Cardiac muscle cell (in vitro differentiated cells and primary cell): ENCODE measurements at places on chromosomes 7 and 10. TPM values are rescaled to one million over a fixed set of nuclear protein-coding genes. Genes with fewer than 3 reads are reported as not detected.

The PON1 gene
- 0.34 and 0.51 TPM in 2 replicates for polyA plus RNA-seq

The CYP17A1 gene
- not detected in 2 replicates for polyA plus RNA-seq

The PHYHIPL gene
- 0.81 and 1.1 TPM in 2 replicates for polyA plus RNA-seq

The SMKR1 gene
- polyA plus RNA-seq = 0.32 and 3.6 TPM in 2 replicates

The TDRD1 gene
- polyA plus RNA-seq = not detected in 2 replicates

The ZNF398 gene
- polyA plus RNA-seq = 8.0 and 9.6 TPM in 2 replicates

The PAPOLB gene
- polyA plus RNA-seq = not detected in 2 replicates

The PRSS1 gene
- not detected in 2 replicates for polyA plus RNA-seq

The BRAF gene
- polyA plus RNA-seq = 15.5 TPM in 2 replicates

The SRGN gene
- polyA plus RNA-seq = 0.62 TPM in 1 of 2 replicates, not detected in the other

The PRKAR2B gene
- 70.4 and 75.7 TPM in 2 replicates for polyA plus RNA-seq

The UBE2H gene
- polyA plus RNA-seq = 140 and 178 TPM in 2 replicates

The OR2A14 gene
- polyA plus RNA-seq = not detected in 2 replicates

The ANXA7 gene
- 64.5 and 73.9 TPM in 2 replicates for polyA plus RNA-seq

The CARD11 gene
- polyA plus RNA-seq = not detected in 2 replicates

The ZNF804B gene
- polyA plus RNA-seq = not detected in 2 replicates

The GNB2 gene
- 241 and 286 TPM in 2 replicates for polyA plus RNA-seq

The ELAPOR2 gene
- 50.6 and 70.7 TPM in 2 replicates for polyA plus RNA-seq

The NOBOX gene
- not detected in 2 replicates for polyA plus RNA-seq

The BMPER gene
- polyA plus RNA-seq = 53.6 and 95.3 TPM in 2 replicates

The HOXA3 gene
- polyA plus RNA-seq = 1.4 TPM in 2 replicates

The H2BK1 gene
- polyA plus RNA-seq = not detected in 2 replicates

DNA sequence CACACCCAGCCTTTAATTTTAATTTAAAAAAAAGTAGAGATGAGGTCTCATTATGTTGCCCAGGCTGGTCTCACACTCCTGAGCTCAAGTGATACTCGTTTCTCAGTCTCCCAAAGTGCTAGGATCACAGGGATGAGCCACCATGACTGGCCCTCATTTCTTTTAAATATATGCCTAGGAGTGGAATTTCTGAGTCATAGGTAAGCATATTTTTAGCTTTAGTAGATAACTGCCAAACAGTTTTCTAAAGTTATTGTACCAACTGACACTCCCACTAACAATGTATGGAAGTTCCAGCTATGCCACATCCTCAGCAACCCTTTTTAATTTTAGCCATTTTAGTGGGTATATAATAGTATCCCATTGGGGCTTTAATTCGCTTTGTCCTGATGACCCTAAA lies 13.8 kb upstream of the PPIF start:
- DNase-seq = no peak

DNA sequence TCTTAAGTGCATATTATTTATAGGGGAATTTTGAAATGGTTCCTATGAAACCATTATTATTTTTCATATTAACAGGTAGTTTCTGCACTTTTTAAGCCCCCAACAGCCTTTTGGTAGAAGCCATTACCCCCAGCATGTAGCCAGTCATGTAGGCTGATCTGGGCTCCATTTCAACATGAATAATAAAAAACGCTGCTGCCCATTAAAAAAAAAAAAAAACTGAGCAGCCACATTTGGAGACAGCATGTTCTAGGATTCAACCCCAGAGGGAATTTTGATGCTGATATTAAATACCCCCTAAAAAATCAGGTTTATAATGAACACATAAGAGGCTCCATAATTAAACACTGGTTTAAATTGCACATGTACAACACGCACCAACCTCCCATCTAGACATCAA lies 181.3 kb downstream of the RTKN2 start:
- DNase-seq = no peak

GRCh38 chr7:94679358-94679757 lies 23.4 kb upstream of the SGCE start:
- no peak for DNase-seq

- DNase-seq = no peak
These were observed 25.3 kb downstream of the CCDC6 start for GRCh38 chr10:59880971-59881510.

- no peak for DNase-seq
These were observed 2.2 kb downstream of the MRC1 start for GRCh38 chr10:17811146-17811865.

DNA sequence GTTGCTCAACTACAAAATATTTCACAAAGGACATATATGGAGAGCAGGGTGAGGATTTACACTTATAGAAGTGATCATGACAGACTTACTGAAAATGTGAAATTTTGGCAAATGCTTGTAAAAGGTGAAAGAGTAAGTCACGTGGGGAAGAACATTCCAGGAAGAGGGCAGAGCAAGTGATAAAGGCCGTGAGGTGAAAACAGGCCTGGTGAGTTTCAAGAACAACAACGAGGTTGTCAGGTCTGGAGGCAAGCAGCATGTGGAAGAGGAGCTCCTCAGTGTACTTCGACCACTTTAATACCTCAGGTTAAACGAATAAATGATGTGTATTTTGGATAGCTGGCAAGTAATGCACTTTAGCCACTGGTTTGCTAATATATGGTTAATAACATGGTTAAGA lies 706.7 kb downstream of the PCDH15 start:
- no peak for DNase-seq

- no peak for DNase-seq
These were observed 25.6 kb downstream of the RNF216 start for GRCh38 chr7:5755704-5756504.

- DNase-seq = no peak
These were observed 19.2 kb downstream of the SMNDC1 start for GRCh38 chr10:110285501-110285900.

GRCh38 chr7:149625947-149626392 lies 128.4 kb upstream of the ZNF746 start:
- no peak for DNase-seq

- no peak for DNase-seq
These were observed 22.7 kb downstream of the ARHGAP21 start for GRCh38 chr10:24700948-24701347.

DNA sequence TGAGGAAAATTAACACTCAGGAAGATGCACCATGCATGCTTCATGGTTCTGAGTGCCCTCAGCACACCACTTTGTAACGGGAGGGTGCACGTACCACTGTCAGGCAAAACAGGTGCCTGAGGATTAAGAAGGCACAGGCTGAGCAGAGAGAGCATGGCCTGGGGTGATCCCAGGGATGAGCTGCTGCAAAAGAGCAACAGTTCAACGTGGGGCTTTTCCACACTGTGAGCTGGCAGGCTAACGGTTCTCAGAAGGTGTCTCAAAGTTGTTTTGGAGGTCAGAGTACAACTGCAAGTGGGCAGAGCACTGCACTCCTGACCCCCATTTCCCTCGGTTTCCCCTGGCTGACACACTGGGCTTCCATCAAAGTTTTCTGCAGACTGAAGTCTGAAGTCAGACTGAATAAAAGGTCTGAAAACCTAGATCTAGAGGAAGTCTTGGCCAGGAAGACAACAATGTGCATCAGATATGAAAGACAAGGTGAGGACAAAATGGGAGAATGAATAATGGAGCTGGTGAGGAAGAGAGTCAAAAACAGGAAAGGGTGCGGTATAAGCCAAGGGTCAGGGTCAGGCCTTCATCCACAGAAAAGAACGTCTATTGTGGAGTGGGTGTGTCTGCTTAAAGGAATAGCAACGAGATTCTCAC lies 20.5 kb downstream of the ZNF438 start:
- DNase-seq = no peak

DNA sequence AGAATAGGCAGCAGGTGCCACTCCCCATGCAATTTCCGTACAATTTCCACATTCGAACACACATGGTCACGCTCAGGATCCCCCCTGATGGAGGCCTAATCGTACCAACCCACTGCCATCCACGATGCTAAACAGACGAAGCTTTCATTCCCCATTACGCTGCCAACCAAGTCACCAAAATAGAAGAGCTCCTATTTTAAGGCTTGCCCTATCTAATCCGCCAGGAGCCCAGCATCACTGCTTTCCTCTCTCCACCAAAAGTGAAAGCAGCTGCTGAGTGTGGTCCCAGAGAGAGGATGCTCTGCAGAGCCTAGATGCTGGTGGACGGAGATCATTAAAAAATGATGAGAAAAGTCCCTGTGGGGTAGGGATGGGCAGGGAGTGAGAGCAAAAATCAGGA lies 43.3 kb downstream of the HSPA12A start:
- DNase-seq = no peak

- no peak for DNase-seq
These were observed 108.1 kb upstream of the AGR3 start for GRCh38 chr7:16989811-16990413.

GRCh38 chr10:102312683-102313082 lies 67.4 kb downstream of the GBF1 start:
- no peak for DNase-seq

GRCh38 chr10:36331121-36331520 lies 689.0 kb upstream of the FZD8 start:
- DNase-seq = no peak

- no peak for DNase-seq
These were observed 103.3 kb downstream of the CLEC2L start for GRCh38 chr7:139626817-139627216.

DNA sequence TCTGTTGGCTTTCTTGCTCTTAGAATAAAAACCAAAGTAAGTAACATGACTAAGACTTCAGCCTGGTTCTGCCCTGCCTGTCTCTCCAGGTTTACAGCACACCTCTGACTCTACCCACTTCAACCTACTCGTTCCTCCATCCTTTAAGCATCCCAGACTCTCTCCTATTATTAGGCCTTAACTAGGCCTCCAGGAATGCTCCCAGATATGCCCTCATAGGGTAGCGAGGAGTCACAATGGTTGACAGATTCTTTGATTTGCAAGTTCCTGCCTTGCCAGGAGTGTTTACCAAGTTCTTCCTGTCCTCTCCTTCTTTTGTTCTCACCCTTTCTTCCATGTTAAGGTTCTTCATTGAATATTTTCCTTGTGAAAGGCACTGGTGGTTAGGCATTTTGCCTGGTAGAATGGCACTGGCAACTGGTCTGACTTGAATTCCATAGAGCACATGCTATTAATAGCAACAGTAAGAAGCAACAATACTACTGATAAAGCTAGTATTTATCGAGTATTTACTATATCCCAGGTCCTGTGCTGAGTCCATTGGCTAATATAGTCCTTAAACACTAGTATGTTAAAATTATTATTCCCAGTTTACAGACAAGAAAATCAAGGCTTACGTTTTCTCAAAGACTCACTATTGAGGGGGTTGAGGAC lies 327.9 kb upstream of the PRKCQ start:
- no peak for DNase-seq

DNA sequence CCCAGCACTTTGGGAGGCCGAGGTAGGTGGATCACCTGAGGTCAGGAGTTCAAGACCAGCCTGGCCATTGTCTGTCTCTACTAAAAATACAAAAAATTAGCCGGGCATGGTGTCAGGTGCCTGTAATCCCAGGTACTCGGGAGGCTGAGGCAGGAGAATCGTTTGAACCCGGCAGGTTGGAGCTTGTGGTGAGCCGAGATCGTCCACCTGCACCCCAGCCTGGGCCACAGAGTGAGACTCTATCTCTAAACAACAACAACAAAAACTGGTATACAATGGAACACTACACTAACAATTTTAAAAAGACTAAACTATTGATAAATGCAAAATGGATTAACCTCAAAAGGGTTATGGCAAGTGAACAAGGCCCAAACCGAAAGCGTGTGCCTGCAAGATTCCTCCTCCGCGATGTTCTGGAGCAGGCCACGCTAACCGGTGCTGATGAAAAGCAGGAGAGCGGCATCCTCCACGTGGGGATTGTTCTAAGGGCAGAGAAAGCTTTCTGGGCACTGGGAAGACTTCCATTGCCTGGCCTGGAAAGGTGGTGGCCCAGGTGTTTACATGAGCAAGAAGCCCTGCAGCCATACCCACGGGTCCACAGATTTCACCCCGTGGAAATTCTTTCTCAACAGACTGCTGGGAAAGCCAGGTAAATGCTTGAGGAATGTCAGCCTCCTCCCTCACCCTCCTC lies 53.8 kb downstream of the PDGFA start:
- DNase-seq = no peak

GRCh38 chr10:30580676-30581075 lies 48.9 kb downstream of the LYZL2 start:
- DNase-seq = no peak

DNA sequence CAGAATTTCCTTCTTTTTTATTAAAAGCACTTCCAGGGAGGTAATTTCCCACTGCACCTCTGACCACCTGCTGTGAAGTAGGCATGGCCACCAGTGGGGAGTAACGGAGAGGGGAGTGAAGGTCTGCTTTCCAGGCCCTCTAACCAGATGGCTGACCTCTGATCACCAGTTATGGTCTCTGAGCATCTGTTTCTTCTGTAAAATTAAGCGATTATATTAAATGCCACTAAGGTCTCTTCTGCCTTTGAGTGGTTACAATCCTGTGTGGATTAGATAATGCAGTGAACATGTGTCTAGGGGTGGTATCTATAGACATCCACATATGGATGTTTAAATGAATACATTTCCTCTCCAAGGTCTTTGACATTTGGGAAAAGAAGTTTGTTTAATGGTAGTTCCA lies 199.6 kb downstream of the HERPUD2 start:
- DNase-seq = no peak

- DNase-seq = no peak
These were observed 184.8 kb upstream of the PDE1C start for GRCh38 chr7:32255036-32255435.

DNA sequence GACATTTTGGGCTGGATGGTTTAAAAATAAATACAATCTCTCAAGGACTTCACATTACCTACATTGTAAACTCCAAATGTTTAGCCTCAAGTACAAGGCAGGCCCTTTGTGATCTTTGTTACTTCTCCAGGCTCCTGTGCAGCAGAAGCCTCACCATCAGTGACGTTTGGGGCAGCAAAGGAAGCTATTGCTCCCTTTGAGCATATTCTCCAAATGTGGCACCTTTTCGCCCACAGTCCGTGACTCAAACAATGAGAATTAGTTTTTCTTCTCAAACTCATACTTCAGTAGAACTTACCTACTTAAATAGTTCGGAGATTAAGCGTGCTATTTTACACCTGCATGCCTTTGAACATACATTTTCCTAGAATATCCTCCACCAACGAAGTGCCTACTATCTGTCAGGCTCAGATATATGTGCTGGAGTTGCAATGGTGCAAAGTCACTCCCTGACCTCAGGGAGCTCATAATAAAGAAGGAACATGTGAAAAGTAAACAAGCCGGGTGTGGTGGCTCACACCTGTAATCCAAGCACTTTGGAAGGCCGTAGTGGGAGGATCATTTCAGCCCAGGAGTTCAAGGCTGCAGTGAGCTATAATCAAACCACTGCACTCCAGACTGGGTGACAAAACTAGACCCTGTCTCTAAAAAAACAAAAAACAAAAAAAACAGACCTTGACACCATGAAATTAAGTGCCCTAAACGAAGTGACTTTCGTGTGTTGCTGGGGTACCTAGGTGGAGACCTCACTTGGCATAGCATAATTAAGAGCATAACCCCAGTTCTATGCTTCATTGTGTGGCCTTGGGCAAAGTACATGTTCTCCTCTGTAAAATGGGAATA lies 1.2 kb upstream of the ABCF2 start:
- no peak for DNase-seq

GRCh38 chr10:117448802-117449201 lies 73.6 kb upstream of the PDZD8 start:
- DNase-seq = no peak

- DNase-seq = no peak
These were observed 973.7 kb downstream of the GATA3 start for GRCh38 chr10:9028231-9028630.

GRCh38 chr10:13173616-13174015 lies 12.3 kb downstream of the MCM10 start:
- no peak for DNase-seq
